ENCODE measurements at places on chromosomes 6 and 20. TPM values are rescaled to one million over a fixed set of nuclear protein-coding genes. Genes with fewer than 3 reads are reported as not detected.

Gene NSFL1C
- total RNA-seq: 83.9 TPM

DNA sequence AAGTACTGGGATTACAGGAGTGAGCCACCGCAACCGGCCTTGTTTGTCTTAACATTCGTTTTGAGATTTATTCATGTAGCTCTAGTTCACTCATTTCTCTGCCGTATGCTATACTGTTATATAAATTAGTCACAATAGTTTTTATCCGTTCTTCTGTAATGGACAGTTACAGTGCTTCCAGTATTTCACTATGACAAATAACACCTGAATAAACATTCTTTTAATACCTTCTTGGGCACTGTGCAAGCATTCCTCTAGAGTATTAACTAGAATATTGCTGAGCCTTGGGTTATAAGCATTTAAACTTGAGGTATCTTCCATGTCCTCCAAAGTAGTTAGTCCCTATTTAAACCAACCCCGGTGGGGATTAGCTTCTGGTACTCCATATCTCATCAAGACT lies 45.6 kb downstream of the STK38 start:
- no peak for DNase-seq

GRCh38 chr6:159039885-159040258 lies 4.9 kb downstream of the TAGAP start:
- DNase-seq: no peak

Gene FAM83D
- 1.5 TPM for total RNA-seq

GRCh38 chr6:5506149-5506548 lies 244.8 kb downstream of the FARS2 start:
- no peak for DNase-seq

GRCh38 chr6:124999105-124999764 lies 37.0 kb downstream of the RNF217 start:
- no peak for DNase-seq

DNA sequence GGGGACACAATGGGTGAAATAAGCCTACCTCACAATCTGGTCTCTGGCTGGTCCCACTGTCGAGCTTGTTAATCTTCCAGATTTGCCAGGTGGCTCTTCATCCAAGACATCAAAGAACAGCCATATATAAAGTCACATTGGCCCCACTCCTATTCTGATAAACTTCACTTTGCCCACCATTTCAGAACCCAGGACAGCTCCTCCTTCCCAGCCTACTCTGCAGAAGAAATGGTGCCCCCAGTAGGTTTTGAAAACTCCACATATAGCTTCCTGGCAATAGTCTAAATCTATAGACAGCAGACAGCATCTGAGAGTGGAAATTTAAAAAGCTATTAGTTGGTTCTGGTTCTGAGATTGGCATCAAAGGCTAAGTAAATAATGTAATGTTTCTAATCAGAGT lies 143.1 kb upstream of the PCSK2 start:
- no peak for DNase-seq

Gene NKX2-2
- total RNA-seq: not detected

- DNase-seq: no peak
These were observed 35.8 kb downstream of the TOP1 start for GRCh38 chr20:41064377-41064776.

Gene PLEKHG1
- total RNA-seq: 78.9 TPM

Gene MYLK2
- total RNA-seq: not detected

Gene USP49
- total RNA-seq: 6.0 TPM

DNA sequence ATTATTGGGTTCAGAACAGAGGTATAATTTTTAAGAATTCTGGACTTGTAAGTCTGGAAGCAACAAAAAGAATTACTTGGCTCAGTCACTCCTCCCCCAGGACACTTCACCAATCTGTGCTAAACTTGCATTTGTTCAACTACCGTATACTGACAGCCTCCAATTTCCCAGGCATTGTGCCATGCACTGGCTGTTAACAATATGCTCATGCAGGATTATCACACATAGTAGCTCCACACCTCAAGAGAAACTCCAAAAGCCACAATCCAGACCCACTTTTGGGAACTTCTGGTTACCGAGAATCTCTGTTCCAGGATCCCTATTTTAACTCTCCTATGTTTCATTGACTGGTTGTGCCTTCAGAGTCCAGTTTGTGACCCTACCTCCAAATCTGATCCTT lies 7.7 kb downstream of the ADGRF1 start:
- DNase-seq: no peak

DNA sequence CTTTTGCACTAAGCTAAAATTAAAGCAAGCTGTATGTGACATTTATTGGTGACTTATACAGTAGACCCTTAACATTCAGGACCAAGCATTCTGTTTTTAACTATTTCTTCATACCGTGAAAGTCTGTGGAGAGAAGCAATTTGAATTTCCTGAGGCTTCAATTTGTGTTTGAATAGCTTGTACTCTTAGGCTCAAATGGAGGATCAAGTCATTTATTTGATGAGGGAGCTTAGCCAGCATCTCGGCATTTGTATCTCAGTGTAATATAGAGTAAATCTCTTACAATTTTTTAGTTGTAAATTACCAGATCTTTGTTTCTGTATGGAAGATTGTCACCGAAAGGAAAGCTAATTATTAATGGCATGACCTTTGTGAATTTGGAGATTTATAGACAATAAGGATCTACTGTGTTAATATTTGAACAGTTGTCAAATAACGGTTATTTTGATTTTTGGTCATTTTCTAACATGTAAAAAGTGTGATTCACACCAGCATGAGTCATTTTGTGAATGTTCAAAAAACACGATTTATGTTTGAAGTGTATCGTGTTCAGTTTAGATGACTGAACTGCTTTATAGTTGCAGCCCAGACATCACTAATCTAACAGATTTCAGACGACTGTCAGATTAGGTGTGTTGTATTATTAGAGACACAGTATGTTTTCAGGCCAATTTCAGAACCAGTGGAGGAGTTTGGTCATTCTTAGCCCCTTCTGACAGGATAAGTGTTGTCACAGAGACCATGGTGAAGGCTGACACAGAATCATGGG lies 332.9 kb downstream of the CDKAL1 start:
- DNase-seq: no peak

DNA sequence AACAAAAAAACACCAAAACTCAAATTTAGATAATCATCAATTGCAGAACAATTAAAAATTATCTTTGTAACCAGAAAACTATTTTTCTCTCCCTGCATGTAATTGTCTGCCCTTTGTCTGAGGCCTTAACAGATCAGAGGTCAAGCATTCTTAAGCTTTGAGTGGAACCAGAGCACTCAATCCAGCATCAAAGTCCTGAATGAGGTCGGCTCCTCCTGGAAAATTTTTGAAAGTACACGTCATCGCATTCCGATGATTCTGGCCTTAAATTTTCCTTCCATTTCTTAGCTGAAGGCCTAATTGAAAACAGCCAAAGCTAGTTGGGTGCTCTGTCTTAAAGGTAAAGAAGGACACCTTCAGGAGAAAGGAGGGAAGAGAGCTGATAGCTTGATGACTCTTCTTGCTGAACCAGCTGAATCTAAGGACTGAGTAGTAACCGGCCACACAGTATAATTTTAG lies 510.2 kb upstream of the SULF2 start:
- DNase-seq: no peak

Gene SLC16A10
- total RNA-seq: 1.8 TPM

Gene MOXD1
- 13.8 TPM for total RNA-seq

GRCh38 chr6:85580878-85581267 lies 12.8 kb downstream of the SNX14 start:
- DNase-seq: no peak

GRCh38 chr20:25539742-25540672 lies 45.3 kb downstream of the NINL start:
- no peak for DNase-seq

GRCh38 chr6:15518057-15518456 lies 144.8 kb downstream of the DTNBP1 start:
- no peak for DNase-seq

Gene ZNF831
- total RNA-seq: 1.4 TPM

DNA sequence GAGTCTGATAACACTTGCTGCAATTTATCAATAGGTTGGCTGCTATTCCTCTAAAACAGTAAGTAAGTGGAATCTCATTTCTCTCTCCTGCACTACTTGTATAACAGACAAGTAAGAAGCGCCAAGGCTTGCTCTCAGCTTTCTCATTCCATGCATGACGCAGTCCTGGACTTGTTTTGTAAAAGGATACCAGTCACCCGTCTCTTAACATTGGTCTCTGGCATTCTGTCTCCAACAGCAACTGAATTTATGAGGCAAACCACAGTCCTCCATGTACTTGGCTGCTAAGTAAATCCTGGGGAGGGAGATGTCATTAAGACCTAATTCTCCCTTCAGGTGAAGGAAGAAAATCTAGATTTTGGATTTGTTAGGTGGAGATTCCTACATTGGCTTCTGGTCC lies 115.4 kb downstream of the OPN5 start:
- no peak for DNase-seq

DNA sequence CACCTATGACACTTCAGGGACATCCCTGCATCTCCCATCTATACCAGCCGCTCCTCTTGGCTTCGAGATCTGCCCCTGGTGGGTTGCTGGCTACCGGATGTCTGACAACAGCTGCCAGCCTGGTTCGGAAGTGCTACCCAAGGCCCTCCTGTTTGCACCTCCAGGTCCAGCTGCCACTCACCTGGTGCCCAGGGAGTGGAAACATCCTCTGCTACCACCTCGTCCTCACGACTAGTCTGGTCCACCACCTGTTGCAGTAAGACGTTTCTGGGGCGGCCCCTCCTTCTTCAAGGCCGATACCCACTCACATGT lies 8.3 kb upstream of the PCMTD2 start:
- DNase-seq: no peak

DNA sequence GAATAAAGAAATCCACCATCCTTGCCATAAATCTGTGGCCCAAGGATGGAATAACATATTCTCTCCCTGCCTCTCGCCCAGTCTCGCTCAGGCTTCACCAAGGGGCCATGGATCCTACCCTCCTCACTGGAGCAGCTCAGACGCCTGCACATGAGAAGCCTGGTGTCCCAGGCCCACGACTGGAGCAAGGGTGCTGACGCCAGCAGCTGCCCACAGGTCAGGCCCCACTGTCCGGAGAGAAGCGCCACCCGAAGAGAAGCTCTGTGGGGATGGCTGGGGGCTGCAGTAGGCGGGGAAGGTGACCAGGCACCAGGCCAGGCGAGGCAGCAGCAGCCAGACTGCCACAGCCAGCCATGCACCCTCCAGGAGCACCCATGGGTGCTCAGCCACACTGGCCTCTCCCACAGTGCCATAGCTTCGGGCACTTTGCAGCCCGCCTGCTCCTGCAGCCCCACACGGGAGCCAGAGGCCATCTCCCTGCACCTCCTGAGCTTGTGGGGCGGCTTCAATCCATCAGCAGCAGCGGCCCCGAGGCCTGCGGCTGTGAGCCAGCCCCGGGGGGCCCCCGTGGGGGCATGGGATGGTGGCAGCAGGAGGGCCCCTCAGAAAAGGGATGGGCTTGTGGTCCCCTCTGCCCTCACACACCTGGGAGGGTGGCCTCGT lies 286.2 kb upstream of the SGK1 start:
- no peak for DNase-seq

Gene HLA-DRB5
- total RNA-seq: 1.8 TPM

DNA sequence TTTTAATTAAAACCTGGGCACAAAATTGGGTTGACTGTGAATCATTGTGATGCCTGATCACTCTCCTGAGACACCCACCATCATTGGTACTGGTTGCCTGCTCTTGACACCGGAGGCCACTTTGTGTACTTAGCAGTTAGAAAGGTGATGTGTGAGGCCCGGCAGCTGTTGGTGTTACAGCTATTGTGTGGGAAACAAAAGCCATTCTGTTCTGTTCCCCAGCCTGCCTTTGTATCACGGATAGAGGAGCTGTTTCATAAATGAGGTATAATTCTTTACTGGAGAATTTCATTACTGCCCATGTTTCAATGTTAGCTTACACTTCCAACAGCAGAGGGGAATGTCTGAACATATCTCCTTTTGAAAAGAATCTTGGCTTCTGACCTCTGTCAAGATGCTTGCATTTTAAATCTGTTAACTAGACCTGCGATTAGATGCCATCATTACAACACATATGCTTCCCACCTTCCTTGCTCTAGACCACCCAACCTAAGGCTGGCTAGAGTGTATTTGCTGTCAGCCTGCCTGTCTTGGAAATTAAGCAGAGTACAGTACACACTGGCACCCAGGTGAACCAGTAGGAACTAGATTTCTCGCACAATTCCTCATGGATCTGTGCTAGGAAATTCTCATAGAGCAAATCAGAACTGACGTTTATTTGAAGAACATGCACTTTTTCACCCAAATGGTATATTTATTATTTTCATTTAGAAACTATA lies 142.4 kb upstream of the INSM1 start:
- DNase-seq: no peak

Gene CLPSL2
- total RNA-seq: not detected

Measured in ureter (tissue), 1 donor.